Kidney glomerular epithelial cell (primary cell): ENCODE measurements at places on chromosomes 3 and 15.

GRCh38 chr3:174268586-174268985, 590.5 kb upstream of the NAALADL2 start:
- DNase-seq: no peak

GRCh38 chr15:99102332-99103235, 2.3 kb upstream of the SYNM start:
- DNase-seq: no peak

DNA sequence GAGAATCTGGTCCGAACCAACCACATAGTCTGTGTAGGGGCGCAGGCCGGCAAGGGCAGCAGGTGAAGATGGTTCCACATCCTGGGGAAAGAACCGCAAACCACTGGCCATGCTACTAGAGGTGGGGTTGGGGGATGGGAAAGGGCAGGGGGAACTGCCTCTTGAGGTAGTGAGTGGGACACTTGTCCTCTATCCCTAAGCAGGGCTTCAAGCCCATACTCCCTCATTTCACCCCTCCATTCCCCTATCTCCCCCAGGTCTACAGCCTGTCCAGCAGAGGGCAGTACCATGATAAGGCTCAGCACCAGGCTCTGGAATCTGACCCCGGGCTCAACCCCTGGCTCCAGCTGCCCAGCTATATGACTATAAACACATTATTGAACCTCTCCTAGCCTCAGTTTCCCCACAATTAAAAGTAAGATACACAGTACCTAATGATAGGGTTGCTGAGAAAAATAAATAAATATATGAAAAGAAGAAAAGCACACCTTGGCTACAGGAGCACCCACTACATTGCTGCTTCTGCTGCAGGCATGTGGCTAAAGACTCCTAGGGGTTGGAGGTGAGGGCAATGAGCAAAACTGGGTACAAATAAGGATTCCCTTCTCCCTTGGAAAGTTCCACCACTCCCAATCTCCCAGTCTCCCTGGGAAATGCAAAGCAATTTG, 6.3 kb downstream of the GORASP1 start:
- no peak for DNase-seq

GRCh38 chr3:28699283-28699682, 350.7 kb upstream of the AZI2 start:
- DNase-seq: no peak
